Ascending aorta (tissue), 2 donors: ENCODE measurements at places on chromosomes 2 and 18. TPM values are rescaled to one million over a fixed set of nuclear protein-coding genes. Genes with fewer than 3 reads are reported as not detected.

GRCh38 chr18:77181950-77182707, 49.5 kb upstream of the MBP start:
- DNase-seq, result no peak

DNA sequence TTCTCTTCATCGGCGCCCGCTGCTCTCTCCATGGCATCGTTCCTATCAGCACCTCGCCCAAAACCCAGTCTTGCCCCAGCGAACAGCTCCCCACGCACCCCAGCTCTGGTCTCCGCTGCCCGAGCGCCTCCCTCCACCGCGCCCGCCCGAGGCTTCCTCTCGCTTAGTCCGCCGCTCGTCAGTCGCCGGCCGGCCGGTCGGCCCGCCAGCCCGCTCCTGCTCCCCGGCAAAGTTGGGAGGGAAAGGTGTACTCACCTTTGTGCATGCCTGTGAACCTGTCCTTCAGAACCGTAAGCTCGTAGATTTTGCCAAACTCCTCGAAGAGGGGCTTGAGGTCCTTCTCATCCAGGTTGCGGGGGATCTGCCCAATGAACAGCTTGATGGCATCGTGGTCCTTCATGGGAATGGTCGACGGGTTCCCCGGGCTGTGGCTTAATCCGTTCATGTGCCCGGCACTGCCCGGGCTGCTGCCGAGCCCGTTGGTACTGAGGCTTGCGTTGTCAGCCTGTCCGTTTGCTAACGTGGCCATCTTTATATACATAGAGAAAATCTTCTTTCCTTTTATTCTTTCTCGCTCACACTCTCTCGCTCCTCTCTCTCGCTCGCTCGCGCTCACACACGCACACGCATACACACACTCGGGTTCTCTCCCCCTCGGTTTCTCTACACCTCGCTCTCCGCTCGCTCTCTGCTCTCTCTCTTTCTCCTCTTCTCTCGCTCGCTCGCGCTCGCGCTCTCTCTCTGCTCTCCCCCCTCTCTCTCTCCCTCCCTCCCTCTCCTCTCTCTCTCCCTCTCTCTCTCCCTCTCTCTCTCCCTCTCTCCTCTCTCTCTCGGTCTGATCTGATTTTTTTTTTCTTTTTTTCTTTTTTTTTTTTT, at the start of gene CELF4:
CELF4 (minus strand) TSS at position 698 of the 876 bp plus-strand sequence.
- DNase-seq, result no peak

- DNase-seq, result no peak
These were observed 61.8 kb downstream of the NXPH2 start for GRCh38 chr2:138718405-138718804.

DNA sequence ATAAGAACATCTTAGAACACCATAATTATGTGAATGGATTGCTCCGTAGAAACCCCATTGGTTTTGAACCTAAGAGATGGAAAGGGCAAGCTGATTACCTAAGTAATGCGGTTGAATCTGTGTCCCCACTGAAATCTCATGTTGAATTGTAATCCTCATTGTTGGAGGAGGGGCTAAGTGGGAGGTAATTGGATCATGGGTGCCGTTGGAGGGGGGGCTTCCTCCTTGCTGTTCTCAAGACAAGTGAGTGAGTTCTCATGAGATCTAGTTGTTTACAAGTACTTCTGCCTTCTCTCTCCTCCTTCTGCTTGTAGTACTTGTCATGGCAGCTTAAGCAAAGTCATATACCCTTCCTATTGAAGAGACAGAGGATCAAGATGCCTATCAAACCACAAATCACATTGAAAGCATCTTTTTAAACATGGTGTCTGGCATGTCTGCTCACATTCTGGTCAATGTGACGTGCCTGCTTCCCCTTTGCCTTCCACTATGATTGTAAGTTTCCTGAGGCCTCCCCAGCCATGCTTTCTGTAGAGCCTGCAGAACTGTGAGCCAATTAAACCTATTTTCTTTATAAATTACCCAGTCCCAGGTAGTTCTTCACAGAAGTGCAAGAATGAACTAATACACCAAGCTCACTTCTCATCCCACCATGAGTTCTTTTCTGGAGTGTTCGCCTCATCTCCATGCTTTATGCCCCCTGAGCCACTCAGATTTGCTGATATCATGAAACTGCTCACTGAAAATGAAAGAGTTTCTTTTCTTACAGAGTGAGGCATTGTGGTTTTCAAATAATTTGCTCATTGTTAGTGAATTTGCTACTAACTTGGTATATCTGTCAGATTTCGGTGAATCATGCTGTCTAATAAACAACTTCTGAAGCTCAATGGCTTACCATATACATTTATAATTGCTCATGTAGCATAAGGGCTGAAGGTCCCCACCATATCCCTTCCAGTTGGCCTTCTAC, 23.6 kb downstream of the KCNE4 start:
- no peak for DNase-seq

Gene NAPG
- 31.1 TPM for total RNA-seq

GRCh38 chr18:80234398-80234797, 12.9 kb downstream of the PARD6G start:
- no peak for DNase-seq

DNA sequence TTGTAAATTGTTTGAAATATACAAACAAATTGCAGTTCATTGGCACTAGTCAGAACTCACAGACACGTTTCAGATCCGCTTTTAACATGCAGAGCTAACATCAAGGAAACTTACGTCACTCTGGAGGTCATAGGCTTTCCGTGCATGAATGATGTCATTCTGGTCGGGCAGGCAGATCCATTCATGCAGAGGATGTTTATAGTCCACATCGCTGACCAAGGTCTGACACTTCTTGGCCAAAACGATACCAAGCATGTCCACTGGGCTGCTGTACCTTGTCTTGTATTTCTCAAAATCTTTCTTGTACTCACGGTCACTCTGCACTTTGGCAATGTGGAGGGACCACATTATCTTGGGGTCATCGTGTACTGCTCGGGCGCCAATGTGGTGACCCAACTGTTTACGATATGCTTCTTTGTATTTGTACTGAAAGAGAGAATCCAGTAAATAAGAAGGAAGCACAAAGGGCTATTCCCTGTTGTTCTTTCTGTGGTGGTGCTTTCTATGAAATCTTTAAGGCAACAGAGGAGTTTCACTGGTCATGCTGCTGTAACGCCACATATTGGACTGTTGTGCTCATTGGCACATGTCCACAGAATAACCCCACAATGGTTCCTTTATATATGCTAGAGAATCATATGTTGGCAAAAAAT, 114.8 kb downstream of the NEB start:
- no peak for DNase-seq

Gene HNMT
- 22.2 TPM for total RNA-seq

DNA sequence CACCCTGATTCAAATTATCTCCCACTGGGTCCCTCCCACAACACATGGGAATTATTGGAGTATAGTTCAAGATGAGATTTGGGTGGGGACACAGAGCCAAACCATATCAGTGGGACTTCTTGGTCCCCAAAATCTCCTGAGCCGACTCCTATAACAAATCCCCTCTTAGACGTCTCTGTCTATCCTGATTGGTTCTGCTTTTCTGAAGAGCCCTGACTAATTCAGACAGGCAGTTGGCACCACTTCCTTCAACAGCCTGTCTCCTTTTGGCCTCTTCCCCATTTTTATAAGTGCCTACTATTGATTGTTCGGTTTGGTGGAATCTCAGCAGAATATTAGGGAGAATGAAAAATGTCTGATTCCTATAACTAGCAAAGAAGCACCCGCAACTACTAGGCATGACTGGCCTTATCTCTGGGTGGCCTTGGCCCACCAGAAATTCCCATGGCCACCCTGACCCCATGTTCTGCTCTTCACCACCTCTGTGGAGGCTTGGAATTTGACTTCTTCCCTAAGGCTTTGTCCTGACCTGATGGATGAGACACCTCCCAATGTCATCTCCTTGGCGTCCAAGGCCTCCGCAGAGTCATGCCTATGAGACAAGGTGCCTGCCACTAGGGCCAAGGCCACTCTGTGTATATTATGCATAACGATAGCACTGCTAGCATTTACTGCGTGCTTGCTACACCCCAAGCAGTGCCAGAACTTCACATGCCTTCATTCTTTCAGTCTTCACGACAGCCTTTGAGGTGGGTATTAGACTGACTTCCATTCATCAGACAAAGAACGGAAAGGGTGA, 218.9 kb upstream of the COPS8 start:
- peak; percentile 44 for DNase-seq

DNA sequence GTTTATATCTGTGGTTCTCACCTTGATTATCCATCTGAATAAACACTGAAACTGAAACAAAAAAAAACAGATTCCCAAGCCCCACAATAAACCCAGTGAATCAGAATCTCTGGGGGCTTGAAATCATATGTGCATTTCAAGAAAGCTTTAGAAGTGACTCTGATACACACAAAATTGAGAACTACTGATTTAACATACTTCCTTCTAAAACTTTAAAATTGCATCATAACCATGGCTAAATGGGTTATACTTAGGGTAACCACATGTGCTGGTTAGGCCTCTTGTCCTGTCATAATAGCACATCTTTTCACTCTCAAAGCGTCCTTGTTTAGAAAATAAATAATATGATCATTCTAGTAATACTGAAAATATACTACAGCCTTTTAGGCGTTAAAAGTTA, 100.9 kb downstream of the ATAD2B start:
- DNase-seq, result no peak

Gene SCN3A
- 1.4 TPM for total RNA-seq

DNA sequence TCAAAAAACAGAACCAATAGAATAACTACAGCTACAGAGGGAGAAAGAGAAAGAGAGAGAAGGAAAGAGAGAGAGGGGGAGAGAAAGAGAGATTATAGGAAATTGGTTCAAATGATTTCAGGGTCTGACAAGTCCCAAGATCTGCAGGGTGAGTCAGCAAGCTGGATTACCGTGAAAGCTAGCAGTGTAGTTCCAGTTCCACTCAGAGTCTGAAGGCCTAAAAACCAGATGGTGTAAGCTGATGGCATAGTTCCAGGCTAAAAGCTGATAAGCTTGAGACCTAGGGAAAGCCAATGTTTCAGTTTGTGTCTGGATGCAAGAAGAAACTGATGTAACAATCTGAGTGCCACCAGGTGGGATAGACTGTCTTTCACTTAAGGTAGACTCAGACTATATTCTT, 397.7 kb downstream of the TRIB2 start:
- no peak for DNase-seq

- peak; percentile 52 for DNase-seq
These were observed 29.2 kb downstream of the CROCC2 start for GRCh38 chr2:240935103-240935876.

Gene CTNNA2
- not detected for total RNA-seq

- no peak for DNase-seq
These were observed 632.5 kb downstream of the BCL11A start for GRCh38 chr2:59920961-59921360.

DNA sequence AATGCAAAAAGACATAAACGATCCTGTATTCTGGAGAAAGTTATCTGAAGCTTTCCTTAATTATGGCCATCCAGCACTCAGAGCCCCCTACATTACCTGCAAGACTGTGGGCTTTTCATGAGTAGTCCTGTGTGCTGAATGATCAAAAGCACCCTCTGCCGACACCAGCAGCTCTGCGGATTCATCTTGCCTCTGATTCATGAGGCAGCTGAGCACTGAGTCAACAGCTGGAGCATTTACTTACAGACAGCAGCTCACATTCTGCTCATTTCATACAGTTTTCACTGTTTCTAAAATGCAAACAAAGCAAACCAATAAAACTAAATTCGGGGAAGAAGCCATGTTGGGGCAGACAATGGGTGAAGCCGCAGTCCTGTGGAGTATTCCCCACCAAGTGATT, 886.5 kb downstream of the CNTNAP5 start:
- no peak for DNase-seq

DNA sequence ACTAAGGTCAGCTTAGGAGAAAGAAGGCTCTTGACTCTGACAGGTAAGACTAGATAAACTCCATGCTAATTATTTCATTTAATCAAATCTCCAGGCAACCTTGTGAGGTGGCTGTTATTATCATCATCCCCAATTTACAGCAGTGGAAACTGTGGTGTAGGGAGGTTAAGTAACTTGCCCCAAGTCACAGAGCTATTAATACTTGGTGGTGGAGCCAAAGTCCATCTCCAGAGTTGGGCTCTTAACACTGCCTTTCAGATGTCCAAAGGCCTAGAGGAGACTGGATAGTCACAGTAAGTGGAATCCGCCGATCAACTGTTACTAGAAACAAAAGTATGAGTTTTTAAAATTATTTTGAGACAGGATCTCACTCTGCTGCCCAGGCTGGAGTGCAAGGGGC, 46.6 kb upstream of the SP3 start:
- DNase-seq, result no peak
